ENCODE measurements at places on chromosomes 6 and 20. TPM values are rescaled to one million over a fixed set of nuclear protein-coding genes. Genes with fewer than 3 reads are reported as not detected.

The KIF16B gene
- polyA plus RNA-seq: 23.5 TPM

The BPIFB2 gene
- not detected for polyA plus RNA-seq

The CTAGE9 gene
- polyA plus RNA-seq: not detected

The BTN1A1 gene
- polyA plus RNA-seq: 0.31 TPM

DNA sequence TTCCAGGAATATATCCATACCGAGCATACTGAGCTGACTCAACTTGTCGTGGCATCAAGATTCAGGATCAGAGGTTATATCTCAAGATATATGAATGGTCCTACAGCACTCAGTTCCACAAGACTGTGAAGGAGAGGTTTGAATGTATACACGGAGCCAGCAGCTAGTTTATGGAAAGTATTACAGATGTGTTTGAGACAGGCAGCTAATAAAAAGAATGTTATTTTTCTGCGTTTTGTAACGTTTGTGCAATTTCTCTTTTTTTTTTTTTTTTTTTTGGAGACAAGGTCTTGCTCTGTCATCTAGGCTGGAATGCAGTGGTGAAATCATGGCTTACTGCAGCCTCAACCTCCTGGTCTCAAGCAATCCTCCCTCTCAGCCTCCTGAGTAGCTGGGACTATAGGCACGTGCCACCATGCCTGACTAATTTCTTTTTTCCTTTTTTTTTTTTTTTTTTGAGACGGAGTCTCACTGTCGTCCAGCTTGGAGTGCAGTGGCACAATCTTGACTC lies 3.4 kb upstream of the FAM110A start:
- no peak for DNase-seq

DNA sequence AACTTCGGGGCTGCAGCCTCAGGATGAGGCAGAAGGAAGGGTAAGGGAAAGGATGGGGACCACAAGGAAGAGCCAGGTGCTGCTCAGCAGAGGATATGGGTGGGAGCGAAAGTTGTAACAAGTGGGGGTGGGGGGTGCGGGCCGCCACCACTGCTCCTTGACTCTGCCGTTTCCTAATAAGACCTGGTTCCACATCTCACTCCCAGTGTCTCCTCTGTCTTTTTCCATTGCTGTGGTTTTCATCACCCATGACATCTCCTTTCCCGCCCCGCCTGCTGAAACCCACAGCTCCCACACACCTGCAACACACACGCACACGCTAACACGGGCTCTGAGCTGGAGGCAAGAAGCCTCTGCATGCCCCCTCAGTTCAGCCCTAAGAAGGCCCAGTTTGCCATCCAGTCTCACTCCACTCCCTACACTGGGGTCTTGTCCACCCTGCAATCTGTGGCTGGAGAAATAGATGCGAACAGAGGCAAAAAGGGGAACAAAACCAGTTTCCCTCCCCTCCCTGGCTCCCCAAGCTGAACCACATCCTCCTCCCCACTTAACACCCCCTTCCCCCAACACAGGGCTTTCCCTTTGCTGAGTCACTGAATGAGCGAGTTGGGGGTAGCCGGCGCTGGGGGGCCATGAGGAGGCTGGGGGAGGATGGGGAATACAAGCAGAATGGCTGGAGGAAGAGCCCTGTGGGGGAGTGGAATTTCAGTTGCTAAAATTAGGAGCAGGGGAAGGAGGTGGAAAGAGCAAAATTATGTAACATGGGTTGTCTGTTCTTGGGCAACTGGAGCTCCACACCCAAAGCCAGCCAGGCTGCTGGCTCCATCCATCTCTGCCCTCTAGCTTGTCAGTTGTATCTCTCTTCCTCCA lies 11.5 kb downstream of the NFKBIL1 start:
- no peak for DNase-seq

DNA sequence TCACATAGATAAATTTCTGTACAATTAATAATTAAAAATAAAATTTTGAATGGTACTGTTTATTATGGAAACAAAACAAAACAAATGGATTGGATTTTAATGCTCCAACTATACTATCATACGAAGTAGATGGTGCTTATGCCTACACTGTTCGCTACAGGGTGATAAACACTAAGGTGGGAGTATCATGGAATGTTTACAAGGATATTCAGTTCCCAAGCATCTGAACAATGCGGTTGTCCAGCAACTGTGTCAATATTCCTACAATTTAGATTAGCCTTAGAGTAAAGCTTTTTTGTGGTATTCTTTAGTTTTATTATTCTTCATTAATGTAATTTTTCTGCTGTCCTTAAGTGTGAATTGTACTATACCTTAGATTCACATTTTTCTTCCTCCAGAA lies 105.1 kb downstream of the MMS22L start:
- no peak for DNase-seq

- DNase-seq: no peak
These were observed 46.6 kb downstream of the SCGN start for GRCh38 chr6:25698631-25699030.

DNA sequence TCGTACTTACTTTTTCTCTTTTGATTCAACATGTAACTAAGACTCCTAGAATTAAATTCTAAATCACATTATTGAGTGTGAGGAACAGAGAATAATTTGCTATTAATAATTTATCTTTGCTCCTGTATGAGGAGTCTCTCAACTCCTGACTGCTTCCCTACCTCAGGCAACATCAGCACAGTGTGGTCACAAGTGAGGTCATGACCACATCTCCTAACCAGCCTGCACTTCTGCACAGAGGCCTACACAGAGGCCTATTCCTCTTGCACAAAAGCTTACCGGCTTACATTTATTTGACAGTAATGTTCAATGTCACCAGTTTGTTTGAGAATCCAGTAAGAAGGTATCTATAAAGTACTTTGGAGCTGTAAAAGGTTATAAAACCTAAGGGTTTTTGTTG lies 637.4 kb upstream of the MARCKS start:
- DNase-seq: no peak

- no peak for DNase-seq
These were observed 9.2 kb downstream of the PDCD2 start for GRCh38 chr6:170575250-170575649.

- DNase-seq: no peak
These were observed 112.8 kb downstream of the ARHGAP18 start for GRCh38 chr6:129597023-129597713.

GRCh38 chr6:98925831-98926230 lies 21.9 kb downstream of the FBXL4 start:
- DNase-seq: no peak

- DNase-seq: no peak
These were observed at the start of gene SLC4A11 for GRCh38 chr20:3239026-3239866. SLC4A11 (minus strand) TSS chr20:3239190; CDS start chr20:3239137, 53 bp downstream.

DNA sequence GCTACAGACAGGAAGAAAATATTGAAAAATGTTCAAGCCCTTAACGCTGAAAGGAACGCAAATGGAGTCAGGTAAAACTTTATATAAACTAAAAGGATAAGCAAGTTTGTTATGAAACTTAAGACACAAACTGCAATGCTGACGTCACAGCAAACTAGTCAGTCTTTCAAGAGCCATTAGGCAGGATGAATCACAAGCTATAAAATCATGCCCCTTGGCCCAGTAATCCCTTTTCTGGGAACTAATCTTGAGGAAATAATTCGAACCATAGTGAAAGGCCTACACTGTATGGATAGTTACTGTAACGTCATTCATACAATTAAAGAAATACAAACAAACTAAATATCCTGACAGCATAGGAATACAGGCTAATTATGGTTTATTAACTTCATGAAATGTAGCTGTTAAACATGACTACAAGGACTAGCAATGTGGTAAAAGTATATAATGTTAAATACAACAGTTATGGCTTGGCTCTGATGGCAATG lies 42.7 kb upstream of the HINT3 start:
- no peak for DNase-seq

DNA sequence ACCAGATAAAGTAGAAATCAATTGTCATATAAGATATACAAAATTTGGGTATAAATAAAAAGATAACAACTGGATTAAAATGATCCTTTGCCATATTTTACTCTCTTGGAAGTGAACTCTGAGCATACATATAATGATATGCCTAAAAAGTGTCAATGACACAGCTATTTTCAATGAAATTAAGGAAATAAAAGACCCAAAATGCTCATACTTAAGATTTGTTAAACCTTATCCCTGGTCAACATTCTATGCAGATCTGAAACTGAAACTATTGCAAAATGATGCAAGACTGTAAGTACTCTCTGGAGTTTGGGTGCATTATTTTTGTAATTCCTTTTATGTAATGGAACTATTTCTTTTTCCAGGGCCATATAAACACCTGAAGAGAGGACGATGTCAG lies 119.0 kb upstream of the SGK1 start:
- no peak for DNase-seq

DNA sequence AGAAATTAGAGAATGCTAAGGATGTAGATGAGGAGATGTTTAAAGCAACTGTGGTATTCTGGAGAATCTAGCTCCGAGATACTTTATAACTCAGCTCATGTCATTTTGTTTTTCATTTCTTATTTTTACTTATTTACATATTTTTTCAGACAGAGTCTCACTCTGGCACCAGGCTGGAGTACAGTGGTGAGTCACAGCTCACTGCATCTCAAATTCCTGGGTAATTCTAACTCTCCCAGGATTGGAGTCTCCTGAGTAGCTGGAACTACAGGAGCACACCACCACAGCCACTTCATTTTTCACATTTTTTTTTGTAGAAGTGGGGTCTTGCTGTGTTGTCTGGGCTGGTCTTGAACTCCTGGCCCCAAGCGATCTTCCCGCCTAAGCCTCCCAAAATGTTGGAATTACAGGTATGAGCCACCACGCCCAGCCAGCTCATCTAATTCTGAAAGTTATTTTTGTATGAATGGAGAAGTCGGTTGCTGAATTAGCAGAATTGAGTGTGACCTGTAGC lies 94.3 kb upstream of the FAM8A1 start:
- DNase-seq: no peak

DNA sequence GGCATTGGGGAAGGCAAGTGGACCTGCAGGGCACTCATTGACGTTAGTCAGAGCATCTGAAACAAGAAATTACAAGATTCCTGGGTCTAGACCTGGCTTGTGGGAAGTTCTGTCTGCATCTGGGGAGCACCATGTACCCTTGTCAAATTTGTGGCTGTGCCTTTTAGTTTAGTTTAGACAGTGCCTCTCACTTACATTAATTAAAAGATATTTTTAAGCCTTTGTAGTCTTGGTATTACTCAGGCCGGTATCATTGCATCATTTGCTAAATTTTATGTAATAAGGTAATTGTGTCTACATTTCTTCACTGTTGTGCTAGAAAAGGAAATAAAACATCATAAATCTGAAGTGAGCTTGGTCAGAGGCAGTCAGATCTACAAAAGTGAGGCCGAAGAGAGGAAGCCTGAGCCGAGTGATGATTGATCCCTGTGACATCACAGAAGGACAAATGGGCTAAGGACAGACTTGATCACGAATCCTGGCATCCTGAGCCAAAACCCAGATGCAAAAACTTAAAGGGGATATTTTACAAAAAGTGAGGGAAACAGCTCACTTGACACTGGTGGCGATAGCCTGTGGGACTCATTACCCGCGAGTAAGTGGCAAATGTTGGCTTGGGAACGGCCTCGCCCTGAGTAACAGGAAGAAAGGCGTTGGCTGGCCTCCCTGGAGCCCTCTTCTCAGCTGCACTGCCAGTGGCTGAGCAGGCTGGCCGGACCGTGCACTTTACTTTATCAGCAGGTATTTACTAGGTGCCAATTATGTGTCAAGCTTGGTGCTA lies 106.5 kb downstream of the TCP11 start:
- no peak for DNase-seq

- DNase-seq: no peak
These were observed 8.4 kb upstream of the COL20A1 start for GRCh38 chr20:63284544-63284949.

- no peak for DNase-seq
These were observed 73.1 kb upstream of the DST start for GRCh38 chr6:56715741-56716140.

- DNase-seq: no peak
These were observed 56.7 kb upstream of the TNFRSF21 start for GRCh38 chr6:47366335-47366890.

GRCh38 chr6:42522036-42522435 lies 41.8 kb upstream of the UBR2 start:
- no peak for DNase-seq

DNA sequence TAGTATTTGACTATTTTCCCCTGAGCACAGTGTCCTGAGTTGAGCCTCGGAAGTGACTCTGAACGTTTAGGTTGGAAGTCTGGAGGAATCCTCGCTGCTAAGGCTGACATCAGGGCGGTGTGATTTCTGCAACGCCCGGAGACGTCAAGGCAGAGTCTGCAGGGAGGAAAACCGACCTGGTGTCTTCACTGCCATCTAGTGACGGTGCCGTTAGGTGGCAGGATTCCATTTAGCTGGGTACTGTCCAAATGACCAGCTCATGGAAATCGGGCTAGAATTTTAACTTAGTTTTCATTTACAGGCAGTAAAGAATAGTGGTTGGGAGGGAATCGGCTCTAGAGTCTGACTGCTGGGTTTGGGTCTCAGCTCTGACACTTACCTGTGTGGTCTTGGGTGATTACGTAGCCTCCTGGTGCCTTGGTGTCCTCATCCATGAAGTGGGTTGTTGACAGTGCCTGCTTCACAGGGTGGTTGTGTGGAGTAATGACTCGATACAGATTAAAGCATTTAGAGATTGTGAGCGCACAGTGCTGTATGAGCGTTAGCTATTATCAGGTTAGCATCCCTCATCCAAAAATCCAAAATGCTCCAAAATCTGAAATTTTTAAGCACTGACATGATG lies 35.0 kb downstream of the FOXF2 start:
- no peak for DNase-seq

- DNase-seq: no peak
These were observed 309.9 kb upstream of the OPRM1 start for GRCh38 chr6:153729189-153729588.

DNA sequence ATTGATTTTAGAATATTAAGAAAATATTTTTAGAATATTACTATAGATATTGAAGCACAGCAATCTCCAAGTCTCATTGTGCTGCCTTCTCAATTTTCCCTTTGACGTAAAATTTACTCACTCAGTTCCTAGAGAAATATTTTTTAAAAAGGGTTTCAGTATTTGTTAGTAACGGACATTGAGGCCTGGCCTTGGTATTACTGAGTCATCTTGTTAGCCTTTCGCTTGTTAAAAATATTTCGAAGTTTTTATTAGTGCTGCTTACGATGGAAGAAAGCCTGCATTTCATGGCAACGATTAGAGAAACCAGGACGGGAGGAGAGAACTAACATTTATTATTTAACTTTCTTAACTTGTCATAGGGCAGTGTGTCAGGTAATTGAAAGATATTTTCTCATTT lies 82.2 kb downstream of the TIAM2 start:
- no peak for DNase-seq

GRCh38 chr6:56692523-56693245 lies 50.0 kb upstream of the DST start:
- DNase-seq: no peak

GRCh38 chr6:160253714-160254113 lies 4.9 kb downstream of the SLC22A2 start:
- no peak for DNase-seq

DNA sequence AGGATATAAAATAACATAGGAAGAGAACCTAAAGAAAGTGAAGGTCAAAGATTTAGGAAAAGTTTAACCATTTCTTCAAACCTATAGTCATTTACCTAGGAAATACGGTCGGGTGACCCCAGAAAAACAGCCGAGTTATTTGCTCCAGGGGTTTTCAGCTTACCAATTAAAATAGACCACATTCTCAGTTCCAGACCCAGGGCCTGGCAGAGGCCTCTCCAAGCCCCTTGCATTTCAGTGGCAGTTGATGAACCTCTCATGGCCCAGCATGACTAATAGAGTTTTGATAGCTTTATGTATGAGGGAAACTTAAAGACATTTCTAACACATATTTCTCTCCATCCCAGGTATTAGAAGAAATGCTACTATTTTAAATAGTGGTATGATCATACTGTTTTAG lies 113.5 kb downstream of the OGFRL1 start:
- no peak for DNase-seq

Data from right renal cortex interstitium (tissue), 3 donors.